Fibroblast of skin of back (primary cell): ENCODE measurements at places on chromosomes 4 and X.

- DNase-seq, result no peak
Observed at GRCh38 chrX:25287521-25287920, 271.8 kb upstream of the ARX start.

DNA sequence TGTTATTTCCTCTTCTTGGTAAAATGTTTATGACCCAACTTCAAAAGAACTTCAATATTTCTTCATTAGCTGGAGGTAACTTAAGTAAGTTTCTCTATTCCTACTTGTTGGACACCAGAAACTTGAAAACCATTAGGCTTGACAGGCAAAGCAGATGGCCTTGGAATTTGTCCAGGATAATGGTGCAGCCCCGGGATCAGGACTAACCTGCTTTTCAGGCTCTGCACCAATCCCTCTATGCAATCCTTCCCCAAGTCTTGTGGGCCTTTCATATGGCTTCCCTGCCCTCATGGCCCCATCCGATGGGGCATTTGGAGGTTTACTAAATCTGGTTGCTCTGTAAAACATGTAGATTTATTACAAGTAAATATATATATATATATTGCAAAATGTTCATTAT is 68.5 kb downstream of the SPINK2 start:
- DNase-seq, result no peak

- no peak for DNase-seq
Observed at GRCh38 chr4:675036-675882, 917 bp downstream of the MYL5 start.

DNA sequence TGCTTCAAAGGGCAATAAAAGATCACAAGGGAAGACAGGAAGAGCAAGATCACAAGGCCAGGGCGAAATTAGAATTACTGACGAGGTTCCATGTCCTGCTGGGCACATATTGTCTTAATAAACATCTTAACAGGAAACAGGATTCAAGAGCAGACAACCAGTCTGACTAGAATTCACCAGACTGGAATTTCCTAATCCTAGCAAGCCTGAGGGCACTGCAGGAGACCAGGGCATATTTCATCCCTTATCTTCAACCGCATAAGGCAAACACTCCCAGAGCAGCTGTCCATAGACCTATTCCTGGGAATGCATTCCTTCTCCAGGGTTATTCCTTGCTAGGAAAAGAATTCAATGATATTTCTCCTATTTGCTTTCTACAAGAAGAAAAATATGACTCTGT is 12.4 kb upstream of the TDO2 start:
- peak; percentile 66 for DNase-seq

GRCh38 chr4:66872661-66873060 is 672.6 kb downstream of the CENPC start:
- DNase-seq, result no peak

DNA sequence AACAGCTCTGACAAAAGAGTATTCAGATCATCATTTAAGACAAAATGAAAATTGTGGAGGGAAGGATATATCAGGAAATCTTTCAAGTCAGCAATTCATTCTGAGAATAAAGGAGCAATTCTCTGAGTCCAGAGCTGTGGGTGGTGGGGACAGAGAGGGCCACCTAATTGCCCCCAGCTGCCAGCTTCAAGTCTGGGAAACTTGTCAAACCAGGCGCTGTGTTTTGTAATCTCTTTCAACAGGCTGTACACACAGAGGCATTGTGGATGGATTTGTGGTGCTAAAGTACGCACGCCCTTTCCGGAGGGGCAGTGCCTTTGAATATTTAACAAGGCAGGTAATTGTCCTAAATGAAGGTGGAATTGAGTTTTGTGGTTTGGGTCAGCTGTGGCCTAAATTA is 591.1 kb upstream of the BOD1L1 start:
- no peak for DNase-seq

DNA sequence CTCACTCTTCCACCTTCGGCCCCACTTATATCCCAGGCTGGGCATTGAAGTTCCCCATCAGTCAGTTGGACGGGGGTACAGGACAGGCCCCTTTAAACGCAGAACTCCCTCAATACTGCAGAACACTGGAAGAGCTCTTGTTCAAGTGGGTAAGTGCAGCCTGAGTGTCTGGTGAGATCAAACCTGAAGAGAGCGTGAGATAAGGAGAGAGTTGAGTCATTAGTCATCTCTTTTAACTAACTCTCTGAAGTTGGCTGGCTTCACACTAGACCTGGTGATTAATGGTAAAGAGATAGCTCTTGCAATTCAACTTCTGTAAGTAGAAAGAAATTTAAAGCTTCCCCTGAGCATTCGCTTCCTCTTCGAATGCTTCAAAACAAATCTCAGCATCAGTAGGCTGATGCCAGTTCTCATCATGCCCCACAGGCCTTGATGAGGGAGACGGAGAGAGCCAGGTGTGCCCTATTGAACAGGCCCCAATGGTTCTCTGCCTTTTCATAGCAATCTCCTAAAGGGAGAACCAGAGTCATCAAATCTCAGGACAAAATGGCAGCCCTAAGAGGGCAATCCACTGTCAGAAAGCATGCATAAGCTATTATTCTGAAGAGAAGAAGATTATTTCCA is 41.0 kb upstream of the JADE1 start:
- DNase-seq, result no peak

DNA sequence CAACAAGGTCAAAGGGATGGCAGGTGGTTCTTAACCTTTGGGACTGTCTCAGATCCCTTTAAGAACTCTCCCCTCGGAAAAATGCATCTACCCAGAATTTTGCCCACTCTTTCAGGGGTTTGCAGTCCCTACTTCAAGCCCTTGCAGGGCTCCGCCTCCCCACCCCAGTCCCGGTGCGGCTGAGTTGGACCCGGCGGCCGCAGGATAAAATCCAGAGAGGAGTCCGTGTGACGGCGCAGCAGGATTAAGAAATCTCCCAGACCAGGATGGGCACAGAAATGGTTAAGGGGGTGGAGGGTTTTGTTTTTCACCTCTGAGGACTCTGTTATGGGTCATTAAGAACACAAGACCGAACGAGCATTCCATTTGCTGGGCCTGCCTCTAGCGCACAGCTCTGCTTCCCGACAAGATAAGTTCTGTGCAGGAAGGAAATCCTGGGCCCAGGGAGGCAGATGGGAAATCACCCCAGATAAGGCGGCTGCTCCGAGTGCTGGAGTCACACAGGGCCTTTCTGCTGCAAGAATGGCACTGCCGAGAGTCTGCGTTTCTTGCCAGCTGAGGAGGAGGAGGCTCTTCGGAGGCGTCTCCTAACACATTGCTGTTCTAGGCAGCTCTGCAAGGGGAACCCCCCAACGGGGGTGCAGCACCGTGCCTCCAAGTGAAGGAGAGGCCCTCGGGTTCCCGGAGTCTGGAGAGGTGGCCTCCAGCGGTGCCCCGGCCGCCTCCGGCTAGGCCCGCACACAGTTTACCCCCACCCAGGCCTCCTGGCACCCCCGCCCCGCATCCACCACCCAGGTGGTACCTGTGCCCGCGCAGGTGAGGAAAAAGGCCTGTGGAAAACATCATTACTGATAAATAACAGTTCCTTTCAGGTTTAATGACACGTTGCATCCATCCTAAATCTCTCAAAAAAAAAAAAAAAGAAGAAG is 277.6 kb downstream of the BCOR start:
- no peak for DNase-seq

- no peak for DNase-seq
Observed at GRCh38 chrX:129462707-129463106, 60.6 kb downstream of the SMARCA1 start.

DNA sequence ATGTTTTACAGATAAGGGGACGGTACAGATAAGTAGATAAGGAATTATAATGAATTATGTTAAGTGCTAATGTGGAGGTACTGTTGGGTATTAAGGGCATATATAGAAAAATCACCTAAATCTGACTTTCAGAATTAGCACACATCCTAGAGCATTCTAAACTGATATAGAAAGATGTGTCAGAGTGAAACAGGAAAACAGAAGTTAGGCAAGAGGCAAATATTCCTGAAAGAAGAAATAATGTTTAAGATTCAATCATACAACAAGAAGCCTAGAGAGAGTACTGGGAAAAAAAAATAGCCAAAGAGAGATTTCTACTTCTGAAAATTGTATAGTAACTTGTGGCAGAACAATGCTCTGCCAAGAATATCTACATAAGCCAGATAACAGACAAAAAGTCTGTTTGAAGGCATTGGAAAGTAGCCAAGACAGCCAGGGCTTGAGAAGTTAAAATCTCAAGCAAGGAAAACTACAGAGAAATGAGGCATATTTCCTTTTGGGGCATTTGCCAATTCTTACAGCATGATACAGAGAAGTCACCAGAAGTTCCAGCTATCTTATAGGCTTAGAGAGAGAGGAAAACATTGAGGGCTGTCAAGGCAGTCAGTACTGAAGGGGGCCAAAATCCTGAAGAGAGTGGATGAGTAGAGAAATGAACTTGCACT is 646.0 kb downstream of the RPA4 start:
- peak; percentile 34 for DNase-seq

DNA sequence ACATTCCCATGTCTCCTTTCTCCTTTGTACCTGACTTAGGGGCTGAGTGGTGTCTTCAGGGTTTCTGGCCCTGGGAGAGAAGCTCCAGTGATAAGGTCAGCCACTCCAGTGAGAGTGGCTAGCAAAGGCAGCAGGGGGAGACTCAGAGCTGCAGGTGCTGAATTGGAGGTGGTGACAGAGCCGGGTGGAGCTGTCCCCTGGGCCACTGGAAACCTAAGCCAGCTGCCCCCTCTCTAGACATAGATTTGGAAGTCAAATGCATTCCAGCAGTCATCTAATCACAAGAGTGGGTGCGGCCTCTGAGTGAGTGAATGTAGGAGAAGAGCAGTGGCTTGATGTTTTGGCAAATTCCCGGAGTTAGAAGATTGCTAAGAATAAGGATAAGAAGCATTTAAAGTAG is 28.5 kb downstream of the TRIM2 start:
- no peak for DNase-seq

DNA sequence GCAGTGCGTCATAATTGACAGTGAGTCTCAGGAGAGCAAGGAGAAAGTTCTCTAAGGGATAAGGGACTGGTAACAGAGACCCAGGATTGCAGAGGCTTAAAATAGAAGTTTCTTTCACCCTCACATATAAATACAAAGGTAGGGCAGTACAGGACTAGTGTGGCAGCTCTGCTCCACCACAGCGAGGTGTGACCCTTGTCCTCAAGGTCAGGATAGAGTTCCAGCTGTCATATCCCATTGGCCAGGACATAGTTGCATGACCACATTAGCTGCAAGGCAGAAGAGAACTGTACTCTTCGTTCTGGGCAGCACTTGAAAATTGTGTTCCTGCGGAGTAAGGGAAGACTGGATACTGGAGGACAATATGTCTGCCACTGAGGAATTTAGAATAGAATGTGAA is 94.5 kb downstream of the RS1 start:
- DNase-seq, result no peak

- no peak for DNase-seq
Observed at GRCh38 chrX:28752330-28752729, 165.1 kb downstream of the IL1RAPL1 start.

GRCh38 chrX:79412972-79413371 is 45.8 kb upstream of the ITM2A start:
- DNase-seq, result peak; percentile 1

DNA sequence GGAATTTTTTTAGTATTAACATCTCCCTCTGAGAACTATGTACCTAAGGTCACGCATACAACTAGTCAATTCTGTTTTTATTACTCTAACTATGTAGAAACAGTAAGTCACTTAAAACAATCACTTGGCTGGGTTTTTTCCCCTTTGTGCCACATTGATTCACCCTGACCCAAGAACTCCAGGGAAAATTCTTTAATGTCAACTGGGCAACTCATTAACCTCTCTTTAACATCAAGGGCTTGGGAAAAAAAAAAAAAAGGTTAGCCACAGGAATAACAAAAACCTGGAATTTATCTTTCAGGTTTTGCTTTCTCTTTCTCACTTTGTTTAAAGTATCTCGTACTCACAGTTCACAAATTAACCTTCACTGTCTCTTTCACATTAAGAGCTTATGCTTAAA is 8.1 kb downstream of the RPL9 start:
- no peak for DNase-seq

DNA sequence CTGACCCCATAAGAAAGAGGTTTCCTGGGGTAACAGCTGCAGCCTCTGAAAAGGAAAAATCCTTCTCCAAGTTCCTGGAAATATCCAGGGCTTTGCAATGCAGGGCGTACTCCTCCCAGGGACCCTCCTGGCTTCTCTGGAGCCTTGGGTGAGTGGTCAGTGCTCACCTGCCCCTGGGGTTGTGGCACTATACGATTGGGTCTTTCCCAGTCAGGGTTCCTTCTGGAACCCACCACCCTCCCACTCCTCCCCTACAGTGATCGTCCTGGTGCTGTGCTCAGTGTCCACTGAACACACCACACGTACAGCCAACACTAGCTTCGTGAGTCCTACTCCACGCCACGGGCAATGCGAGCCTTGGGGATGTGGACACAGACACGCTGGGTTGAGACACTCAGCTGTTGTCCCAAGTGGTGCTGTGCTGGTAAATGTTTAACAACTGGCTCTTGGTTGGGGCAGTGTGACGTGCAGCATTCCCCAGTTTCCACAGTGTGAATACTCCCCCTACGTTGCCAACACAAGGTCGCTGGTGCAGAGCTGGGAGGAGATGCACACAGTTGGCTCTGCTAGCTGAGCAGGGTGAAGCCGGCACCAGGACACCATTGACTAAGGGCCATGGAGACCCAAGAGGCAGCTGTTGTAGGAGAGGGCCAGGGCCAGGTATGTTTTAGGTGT is 65.4 kb downstream of the HTRA3 start:
- no peak for DNase-seq

- peak; percentile 64 for DNase-seq
Observed at GRCh38 chr4:100062921-100063320, 112.8 kb upstream of the H2AZ1 start.

GRCh38 chr4:38920677-38921076 is 53.1 kb downstream of the FAM114A1 start:
- no peak for DNase-seq

DNA sequence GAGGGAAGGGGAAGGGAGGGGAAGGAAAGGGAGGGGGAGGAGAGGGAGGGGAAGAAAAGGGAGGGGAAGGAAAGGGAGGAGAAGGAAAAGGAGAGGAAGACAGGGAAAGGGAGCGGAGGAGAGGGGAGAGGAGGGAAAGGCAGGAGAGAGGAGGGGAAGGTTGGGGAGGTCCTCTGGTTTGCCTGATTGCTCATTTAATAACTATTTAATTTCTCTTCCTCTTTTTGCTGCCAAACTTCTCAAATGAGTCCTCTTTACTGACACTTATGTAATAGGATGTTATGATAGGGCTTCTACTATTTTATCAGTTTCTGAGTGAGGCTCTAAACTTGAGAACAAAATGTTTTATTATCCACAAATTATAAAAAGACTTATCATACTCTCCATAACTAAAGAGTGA is 35.4 kb upstream of the PPA2 start:
- no peak for DNase-seq

GRCh38 chrX:132940727-132941327 is 17.6 kb downstream of the HS6ST2 start:
- DNase-seq, result no peak

DNA sequence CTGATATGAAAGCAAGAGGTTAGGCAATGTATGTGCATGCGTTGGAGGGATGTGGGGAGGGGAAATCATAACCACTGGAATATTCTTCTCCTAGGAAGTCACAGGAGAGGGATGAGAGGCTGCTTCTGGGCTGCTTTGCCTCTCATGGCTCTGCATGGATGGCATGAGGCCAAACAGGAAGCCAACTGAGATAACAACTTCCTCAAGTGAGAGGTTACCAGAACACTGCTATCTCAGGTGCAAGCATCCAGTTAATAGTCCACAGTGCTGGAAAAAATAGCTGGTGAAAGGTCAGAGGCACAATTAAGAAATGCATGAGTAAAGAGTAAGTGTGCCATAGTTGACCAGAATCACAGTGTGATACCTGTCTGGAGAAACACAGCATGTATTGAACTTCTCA is 113.3 kb downstream of the ELOVL6 start:
- DNase-seq, result no peak
